Stimulated activated CD8-positive, alpha-beta memory T cell treated with anti-CD3 and anti-CD28 coated beads, Interleukin-4, amount 100 ng/mL, for 1 hour (primary cell): ENCODE measurements at places on chromosomes 4 and X.

- DNase-seq, result no peak
These were observed at the start of gene PSAPL1 for GRCh38 chr4:7434766-7435150. Gene PSAPL1 (minus strand): TSS chr4:7434930. CDS start chr4:7434879, 51 bp downstream.

DNA sequence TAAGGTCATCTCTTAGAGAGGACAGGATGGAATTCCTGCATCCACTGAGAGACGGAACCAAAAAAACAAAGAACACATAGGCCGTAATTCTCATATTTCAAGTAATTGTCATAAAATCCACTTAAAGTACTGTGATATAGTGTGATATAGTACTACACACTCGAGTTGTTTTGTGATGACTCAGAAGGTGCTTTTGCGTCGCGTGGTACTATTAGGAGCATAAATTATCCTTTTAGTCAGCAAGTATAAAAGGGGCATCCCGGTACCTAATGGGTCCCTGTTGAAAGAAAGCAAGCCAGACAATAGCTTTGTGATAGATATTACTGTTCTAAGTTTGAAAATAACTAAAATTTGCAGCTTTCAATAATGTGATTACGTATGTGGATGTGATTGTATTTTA lies 55.3 kb downstream of the GPR143 start:
- no peak for DNase-seq

- DNase-seq, result no peak
These were observed 149.0 kb downstream of the FAM13A start for GRCh38 chr4:88908003-88908402.

DNA sequence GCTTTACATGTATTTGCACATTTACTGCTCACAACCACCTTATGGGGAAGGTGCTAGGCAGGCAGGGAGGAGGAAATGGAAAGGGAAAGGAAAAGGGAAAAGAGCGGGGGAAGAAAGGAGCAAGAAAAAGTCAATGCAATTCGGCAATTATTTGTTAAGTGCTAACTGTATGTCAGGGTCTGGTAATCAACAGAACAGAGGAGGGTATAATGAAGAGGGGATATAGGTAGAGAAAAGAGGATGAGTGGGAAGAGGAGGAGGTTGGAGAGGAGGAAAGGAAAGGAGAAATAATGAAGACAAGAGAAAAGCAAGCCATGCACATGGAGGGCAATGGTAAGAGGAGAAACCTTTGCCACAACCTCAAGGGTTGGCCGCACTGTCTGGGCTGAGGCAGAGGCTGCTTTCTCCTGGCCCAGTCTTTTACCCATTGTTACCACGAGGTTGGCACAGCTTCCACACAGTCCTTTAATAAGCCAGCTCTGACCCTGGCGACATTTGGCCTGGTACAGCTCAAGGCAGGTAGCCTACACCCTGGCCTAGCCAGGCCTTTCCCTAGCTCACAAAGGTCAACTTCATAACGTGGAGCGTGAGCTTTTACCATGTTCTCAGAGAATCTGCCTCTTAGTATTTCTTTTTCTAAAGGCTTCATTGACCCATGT lies 836 bp downstream of the BTK start:
- no peak for DNase-seq

DNA sequence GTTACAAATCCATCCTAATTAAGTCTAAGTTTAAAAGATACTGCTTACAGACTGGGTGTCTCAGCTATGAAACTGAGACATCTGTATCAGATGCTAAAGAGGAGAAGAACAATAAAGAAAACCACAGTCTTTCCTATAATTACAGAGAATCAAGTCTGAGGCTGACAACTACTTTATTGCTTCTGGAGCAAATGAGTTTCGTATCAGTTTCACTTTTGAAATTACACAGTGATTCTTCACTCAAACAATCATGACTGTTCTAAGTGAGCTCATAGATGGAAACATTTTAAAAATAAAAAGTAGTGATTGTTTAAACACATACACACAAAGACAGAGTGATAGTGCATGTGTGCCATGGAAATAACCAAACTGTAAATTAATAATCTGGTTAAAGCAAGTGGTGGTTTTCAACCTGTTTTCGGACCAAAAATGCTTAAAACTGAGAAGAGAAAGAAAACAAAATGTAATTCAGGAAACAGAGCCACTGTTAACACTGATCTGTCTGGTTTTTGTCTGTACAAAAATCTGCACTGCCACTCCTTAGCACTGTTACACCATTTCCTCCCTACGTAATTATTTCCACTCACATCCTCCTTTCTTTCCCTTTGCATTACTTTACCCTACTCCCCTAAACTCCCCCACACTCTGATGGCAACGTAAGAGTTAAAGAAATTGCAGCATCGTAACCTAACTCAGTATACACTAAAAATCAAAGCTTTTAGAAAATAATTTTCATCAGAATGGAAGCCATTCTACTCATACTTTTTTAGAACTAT lies 12.5 kb downstream of the RFC1 start:
- DNase-seq, result no peak

DNA sequence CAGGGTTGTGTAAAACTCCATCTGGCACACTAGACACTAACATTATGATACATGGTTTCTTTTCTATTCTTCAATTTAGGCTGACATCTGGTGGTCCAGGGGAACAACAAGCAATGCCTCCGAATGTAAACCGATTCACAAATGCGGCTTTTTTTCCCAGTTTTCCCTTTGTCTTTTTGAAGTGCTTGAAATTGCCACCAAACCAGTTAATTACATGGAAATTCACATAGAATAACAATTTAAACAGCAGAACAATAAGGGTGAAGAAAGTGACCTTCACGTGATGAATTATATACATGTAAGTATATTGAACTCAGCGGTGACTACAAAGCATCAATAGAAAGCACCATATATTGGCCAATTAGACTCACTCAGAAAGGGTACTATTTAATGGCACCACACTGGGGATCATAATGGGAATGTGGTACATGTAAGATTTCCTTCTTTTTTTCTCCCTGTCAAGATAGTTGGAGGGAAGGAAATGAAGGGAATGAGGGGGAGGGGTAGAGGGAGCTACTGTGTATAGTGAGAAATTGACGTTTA lies 103.9 kb downstream of the MMRN1 start:
- DNase-seq, result no peak

DNA sequence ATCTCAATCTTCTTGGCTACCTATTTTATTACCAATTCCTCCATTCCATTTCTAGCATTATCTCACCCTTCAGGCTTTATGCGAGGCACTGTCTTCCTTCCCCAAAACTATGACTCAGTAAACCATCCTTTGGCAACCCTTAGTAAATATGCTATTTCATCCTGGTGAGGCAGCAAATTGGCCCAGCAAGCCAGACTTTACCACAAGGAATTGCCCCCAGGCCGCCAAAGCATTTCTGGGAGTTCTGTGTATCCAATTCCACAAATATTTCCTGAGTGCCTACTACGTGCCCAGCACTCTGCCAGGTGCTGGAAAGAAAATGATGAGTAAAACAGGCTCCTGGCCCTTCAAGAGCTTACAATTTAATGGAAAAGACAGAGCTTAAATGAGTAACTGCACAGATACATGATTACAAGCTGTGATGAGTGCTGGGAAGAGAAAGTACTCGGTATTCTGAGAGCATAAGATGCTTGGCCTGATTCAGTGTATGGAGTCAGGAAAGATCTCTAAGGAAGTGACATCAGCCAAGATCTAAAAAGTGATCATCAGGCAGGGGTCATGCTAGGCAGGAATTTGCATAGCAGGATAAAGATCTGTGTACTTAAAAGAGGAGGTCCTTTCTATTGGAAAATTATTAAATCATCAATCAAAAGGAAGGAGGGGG lies 193.8 kb downstream of the ADAMTS3 start:
- no peak for DNase-seq

- no peak for DNase-seq
These were observed 120.0 kb upstream of the MAB21L2 start for GRCh38 chr4:150461957-150462356.

DNA sequence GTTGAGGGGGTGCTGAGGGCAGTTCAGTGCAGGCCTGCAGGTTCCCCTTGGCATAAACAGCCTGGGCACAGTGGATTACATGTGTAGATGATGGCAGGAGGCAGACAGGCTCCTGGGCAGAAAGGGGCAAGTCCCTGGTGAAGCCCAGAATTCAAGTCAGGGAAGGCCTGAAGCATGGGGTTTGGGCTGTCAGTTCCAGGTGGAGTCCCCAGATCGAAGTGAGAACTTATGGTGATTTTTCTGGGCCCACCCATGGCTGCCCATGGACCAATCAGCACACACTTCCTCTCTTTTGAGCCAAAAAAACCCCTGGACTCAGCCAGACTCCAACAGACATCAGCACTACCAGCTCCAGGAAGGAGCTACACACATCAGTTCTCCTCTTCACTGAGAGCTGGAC lies 529.1 kb downstream of the PPARGC1A start:
- DNase-seq, result no peak

- DNase-seq, result no peak
These were observed 95.6 kb downstream of the ADAMTS3 start for GRCh38 chr4:72473434-72473900.

DNA sequence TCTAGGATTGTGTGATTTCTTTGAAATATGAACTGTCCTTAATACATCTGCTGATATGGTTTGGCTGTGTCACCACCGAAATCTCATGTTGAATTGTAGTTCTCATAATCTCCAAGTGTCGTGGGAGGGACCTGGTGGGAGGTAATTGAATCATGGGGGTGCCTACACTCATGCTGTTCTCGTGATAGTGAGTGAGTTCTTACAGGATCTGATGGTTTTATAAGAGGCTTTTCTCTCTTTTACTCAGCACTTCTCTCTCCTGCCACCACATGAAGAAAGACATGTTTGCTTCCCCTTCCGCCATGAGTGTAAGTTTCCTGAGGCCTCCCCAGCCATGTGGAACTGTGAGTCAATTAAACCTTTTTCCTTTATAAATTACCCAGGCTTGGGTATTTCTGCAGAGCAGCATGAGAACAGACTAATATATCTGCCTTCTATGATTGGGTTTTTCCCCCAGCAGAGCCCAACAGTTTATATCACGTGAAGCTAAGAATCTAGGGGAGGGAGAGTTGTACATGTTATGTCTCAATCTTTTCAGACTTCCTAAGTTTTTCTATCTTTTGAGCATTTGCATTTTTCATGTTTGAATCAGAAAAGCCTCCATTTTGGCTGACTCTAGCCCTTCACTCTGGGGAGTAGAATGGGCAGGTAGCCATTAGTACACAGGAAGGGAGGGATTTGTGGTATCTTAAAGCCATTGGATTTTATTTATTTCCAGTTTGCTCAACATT lies 58.9 kb downstream of the PLAC1 start:
- no peak for DNase-seq

DNA sequence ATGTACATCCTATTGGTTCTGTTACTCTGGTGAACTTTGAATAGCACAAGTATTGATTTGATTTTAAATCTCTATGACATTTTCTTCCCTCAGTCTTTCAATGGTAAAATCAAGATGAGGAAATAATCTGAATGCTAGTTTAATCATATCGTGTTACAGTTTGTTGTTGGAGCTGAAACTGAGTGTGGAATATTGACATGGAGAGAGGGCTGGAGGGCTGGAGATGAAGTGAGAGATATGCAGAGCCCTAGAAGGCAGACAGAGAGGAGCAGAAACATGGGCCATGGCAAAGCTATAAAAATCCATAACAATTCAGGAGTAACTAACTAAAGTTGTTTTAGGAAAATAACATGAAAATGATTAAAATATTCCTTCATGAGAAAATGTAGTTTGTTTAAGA lies 141.1 kb downstream of the BANK1 start:
- DNase-seq, result no peak

DNA sequence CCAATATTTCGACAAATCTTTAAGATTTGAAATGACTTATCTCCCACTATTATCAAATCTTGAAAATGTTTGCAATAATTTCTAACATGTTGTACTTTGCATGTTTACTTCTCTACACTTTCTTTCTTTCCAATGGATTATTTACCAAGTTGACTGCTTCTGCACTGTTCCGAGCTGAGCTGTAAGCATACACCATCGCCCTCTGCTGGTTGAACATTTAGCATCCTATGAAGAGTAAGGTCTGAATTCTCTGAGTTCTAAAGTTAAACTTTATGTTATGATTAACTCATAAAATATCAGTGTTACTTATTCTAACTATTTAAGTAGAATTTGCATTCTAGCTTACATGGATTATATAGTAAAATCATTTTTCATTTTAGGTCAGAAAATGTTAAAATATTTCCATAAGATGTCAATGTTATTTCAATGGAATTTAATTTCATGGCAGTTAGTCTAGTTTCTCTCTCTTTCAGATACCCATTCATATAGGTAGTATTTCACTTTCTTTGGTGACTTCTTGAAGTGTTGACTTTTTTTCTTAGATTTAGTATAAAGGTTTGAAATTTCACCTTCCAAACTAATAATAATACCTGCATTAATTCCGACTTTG lies 137.4 kb downstream of the DKK2 start:
- no peak for DNase-seq

DNA sequence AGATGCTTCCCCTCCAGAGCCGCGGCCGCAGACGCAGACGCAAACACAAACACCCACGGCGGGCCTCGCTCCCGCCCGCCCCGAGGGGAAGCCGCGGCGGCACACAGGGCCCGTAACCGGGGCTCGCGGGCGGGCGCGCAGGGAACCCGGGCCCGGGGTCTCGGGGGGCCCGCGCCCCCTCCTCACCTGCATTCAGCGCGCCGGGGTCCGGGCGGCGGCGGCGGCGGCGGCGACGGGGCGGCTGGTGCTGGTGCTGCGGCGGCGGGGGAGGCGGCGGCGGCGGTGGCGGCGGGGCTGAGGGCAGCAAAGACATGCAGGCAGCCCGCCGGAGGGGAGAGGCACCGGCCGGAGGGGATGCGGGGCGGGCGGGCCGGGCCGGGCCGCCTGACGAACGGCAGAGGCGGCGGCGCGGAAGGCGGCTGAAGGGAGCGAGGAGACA lies 255 bp upstream of the CNOT6L start:
- DNase-seq, result no peak

DNA sequence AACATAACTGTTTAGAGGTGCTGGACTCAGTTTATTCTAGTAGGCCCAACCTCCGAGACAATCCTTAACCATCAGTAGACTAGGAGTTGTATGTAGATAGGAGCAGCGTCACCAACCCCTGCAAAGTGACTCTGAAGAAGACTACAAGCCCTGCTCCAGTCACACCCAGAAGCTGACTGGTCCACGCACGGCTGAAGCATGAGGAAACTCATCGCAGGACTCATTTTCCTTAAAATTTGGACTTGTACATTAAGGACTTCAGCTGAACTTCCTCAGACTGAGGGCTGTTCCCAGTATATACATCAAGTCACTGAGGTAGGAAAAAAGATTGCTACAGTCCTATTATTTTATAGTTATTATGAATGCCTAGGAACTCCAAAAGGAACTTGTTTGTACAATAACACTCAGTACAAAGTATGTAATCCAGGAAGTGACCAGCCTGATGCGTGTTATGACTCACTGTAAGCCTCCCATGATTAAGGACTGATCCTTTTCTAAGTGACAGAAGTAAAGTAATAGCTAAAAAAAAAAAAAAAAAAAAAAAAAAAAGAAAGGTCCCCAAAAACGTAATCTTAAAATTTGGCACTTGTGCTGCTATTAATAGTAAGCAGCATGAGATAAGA lies 41.6 kb upstream of the UGT2B7 start:
- no peak for DNase-seq

DNA sequence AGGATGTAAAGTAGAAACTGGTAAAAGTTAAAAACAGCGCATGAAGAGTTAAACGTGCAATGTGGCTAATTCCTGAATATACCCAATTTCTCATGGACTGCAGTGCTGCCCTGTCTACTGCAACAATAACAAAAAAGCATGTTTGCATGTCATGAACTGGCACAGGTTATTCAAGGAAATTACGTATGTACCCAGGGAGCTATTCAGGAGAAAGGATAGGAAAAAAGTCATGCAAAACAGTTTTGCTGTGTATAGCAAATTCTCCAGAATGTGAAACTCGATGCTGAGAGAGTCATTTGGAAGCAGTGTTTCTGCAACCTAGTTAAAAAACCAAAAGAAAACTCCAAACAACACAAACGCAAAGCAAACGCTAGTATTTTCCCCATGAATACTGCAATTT lies 381.5 kb upstream of the PRKX start:
- DNase-seq, result no peak

- DNase-seq, result no peak
These were observed 56.5 kb downstream of the STAG2 start for GRCh38 chrX:124018023-124018422.
